Activated CD8-positive, alpha-beta T cell treated with anti-CD3 and anti-CD28 coated beads, Interleukin-2, amount 10 ng/mL, durations not matched to agents 7 days and 5 days (primary cell): ENCODE measurements at places on chromosomes 13 and 19. TPM values are rescaled to one million over a fixed set of nuclear protein-coding genes. Genes with fewer than 3 reads are reported as not detected.

The ZNF442 gene
- 1.3 TPM for total RNA-seq

The TEX26 gene
- total RNA-seq = not detected

The HPN gene
- total RNA-seq = not detected

The IL4I1 gene
- total RNA-seq = 1.2 TPM

The TNFSF13B gene
- 5.2 TPM for total RNA-seq

The CYP4F2 gene
- total RNA-seq = not detected

The CTXN1 gene
- total RNA-seq = 0.31 TPM

- DNase-seq = no peak
These were observed 279.8 kb downstream of the DACH1 start for GRCh38 chr13:71587193-71587592.

GRCh38 chr19:38228491-38229439 lies 4.7 kb upstream of the DPF1 start:
- DNase-seq = no peak

DNA sequence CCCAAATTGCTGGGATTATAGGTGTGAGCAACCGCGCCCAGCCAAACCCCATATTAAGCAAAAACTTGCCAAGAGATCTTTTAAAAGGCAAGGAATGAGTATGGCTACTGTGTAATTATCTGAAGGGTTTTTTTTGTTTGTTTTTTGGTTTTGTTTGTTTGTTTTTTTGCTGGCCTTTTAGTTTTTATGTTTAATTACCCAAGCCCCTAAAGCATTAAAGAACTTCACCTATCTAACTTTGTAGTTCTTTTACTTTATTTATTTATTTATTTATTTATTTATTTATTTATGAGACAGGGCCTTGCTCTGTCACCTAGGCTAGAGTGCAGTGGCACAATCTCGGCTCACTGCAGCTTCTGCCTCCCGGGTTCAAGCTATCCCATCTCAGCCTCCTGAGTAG lies 40.3 kb upstream of the GARRE1 start:
- DNase-seq = no peak

GRCh38 chr19:15225760-15226159 lies 6.5 kb downstream of the EPHX3 start:
- DNase-seq = no peak

GRCh38 chr19:16073988-16074387 lies 2.3 kb upstream of the TPM4 start:
- DNase-seq = no peak

GRCh38 chr13:40974460-40975407 lies 44.4 kb downstream of the ELF1 start:
- peak; percentile 64 for DNase-seq

GRCh38 chr19:34490141-34490766 lies 8.7 kb downstream of the WTIP start:
- DNase-seq = no peak

DNA sequence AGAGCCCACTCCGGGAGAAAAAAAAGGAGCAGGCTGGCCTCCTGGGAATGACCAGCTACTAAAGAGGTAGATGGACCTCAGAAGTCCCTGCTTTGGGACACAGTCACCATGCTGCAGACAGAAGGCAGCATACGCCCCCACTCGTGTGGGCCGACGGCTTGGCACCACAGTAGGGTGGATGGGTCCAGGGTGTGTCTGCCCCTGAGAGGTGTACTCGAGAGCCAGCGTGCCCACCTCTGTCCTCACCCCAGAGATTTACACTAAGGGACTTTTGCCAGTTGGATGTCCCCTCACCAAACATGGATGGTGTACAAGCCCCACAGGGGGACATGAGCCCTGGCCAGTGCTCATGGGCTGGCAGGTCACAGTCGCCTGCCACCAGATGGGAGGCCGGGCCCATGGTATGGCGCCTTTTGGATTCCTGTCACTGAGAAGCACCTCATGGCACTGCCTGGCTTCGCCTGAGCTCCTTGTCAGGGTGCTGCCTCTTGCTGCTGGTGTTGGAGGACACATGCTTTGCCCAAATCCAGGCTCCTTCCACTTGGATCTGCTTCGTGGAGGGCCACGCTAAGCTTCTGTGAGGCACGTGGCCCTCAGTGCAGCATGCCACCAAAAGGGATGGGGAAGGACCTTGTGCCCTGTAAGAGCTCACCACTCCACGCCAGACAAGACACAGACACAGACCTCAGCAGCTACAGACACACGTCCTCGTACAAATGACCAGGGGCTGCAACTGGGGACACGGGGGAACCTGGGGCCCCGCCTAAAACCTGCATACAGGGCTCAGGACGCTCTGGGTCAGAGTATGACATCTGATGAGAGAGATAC lies 13.3 kb upstream of the EPHX3 start:
- DNase-seq = no peak

GRCh38 chr13:46211116-46211482 lies 629 bp upstream of the LRRC63 start:
- peak; percentile 73 for DNase-seq

DNA sequence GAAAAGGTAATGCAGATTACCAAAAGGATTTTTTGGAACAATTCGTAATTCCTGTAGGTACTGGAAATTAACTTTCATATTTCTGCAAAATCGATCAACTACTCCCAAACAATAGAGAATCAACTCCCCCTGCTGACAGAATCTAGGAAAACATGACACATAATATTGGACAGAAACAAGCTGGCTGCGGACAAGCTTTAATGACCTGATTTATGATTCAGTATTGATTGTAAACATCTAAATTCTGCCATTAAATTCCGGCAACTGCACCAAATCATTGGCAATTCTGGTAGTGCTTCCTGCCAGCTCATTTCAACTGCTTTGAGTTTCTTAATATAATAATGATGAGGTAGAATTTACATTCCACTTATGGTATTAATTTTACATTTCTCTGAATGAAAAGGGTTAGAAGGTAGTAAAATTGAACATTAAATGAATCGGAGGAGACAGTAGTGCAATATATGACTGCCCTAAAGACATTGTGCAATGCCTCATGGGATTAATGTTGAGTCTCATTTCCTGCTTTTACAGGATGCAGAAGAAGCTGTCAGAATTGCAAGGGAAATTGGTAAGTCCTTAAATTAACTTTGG lies 146.5 kb downstream of the PCCA start:
- DNase-seq = peak; percentile 31

DNA sequence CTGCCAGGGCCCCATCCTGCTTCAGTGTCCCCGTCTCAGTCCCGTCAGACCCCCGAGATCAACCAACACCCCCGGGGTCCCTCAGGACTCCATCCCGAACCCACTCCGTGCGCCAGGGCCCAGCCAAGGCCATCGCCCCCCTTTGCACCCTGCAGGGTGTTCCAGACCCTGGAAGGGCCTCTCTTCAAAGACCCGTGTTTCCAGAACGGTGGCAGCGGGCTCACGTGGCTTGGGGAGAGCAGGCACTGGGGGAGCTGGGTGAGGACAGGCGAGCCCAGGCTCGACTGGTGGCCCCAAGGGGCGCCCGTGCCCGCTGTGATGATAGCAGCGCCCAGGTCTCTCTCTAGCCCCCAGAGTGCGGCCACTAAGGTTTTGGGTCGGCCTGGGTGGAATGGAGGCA lies 1.4 kb downstream of the KASH5 start:
- no peak for DNase-seq

DNA sequence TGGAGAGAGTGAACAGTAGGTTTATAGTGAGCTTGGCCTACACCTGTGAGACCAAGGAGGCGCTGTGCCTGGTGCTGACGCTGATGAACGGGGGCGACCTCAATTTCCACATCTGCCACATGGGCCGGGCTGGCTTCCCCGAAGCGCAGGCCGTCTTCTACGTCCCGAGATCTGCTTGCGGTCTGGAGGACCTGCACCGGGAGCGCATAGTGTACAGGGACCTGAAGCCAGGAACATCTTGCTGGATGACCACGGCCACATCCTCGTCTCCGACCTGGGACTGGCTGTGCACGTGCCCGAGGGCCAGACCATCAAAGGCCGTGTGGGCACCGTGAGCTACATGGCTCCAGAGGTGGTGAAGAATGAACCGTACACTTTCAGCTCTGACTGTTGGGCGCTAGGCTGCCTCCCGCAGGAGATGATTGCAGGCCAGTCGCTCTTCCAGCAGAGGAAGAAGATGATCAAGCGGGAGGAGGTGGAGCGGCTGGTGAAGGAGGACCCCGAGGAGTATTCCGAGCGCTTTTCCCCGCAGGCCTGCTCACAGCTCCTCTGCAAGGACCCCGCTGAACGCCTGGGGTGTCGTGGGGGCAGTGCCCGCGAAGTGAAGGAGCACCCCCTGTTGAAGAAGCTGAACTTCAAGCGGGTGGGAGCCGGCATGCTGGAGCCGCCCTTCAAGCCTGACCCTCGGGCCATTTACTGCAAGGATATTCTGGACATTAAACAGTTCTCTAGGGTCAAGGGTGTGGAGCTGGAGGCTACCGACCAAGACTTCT lies 139.0 kb downstream of the ZDHHC20 start:
- DNase-seq = no peak

GRCh38 chr13:71015516-71015915 lies 851.5 kb downstream of the DACH1 start:
- no peak for DNase-seq

DNA sequence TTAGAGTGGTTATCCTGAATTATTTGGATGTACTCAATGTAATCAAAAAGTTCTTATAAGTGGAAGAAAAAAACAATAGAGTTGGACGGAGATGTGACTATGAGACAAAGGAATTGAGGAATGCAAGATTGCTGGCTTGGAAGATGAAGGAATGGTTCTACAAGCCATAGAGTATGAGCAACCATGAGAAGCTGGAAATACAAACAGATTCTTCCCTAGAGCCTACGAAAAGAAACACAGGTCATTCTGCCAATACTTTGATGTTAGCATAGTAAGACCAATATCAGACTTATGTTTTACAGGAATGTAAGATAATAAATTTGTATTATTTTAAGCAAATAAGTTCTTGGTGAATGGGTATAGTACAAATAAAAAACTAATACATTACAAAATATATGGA lies 249.2 kb downstream of the DIAPH3 start:
- DNase-seq = no peak
